GM23248 (cell line): ENCODE measurements at places on chromosomes 6 and 20.

- DNase-seq, result no peak
Observed at GRCh38 chr6:39407446-39407993, 85.0 kb upstream of the KCNK16 start.

DNA sequence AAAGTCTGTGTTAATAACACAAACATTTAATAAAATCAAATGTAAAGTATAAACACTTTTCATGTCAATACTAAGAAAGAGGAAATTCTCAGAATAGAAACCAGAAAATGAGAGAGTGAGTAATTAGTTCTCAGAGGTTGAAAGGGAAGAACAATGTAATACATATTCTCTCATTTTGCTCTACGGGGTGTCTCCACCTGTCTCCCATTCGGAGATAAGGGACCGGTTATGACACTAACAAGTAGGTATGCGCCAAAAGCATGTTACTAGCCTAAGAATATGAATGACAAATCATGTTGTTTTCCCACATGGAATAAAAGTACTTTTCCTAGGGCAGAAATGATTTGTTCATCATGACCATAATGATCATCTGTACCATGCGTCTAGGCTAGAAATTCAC, 35.6 kb upstream of the PRELID3B start:
- no peak for DNase-seq

DNA sequence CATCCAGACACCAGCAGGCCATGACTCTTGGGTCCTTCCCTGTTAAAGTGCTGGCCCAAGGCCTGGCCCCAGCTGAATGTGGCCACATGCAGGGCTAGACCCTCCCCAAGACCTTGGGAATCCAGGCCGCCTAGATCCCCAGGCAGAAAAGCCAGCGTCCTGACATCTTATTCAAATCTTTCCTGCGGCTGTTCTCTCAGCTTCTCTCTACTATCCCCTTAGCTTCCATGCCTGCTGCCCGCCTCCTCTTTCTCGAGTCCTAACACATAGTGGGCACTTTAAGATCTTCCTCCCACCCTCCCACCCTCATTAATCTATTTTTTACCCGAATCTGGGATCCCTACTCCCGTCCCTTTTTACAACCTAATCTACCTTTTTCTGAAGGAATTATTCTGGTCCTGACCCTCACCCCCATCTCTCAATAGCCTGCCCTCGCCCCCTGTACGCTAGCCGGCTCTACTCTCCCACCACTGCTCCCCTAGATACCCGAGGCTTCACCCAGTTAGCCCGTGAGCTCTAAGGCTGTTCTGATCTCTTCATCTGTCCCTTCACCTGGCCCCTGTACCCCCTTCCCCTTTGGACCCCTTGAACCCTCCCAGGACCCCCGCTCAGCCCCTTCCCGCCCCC, at the start of gene CCHCR1:
Gene CCHCR1 (minus strand): TSS at position 290 of the 627 bp plus-strand sequence. CDS start 202 bp downstream, at position 88.
- DNase-seq, result peak; percentile 33

DNA sequence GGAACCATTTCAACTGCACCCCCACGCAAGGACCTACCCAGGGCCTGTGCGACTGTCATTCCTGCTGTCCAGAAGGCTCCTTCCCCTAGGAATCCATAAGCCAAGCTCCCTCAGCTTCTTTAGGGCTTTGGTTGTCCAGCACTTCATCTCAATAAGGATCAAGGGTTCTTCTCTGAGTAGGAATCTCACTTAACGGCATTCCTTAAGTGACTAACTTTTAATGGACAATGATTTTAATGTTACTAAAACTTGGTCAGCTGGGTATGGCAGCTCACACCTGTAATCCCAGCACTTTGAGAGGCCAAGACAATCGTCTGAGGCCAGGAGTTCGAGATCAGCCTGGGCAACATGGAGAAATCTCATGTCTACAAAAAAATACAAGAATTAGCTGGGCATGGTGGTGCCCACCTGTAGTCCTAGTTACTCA, 13.4 kb downstream of the UBE2V1 start:
- DNase-seq, result no peak

DNA sequence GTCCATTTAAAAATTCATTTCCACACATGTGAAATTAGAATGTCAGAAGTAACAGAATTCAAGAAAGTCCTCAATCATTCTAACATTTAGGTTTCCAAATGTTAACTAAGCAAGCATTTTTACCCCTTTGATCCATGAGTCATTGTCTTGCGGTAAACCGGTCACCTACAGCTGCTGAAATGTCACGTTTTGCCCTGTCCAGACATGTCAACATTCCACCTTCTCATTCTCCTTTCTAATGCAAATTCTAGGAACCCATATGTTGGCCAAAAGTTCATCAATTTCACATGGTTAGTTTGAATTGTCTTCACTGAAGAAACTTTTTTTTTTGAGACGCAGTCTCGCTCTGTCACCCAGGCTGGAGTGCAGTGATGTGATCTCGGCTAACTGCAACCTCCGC, 117.2 kb downstream of the IPCEF1 start:
- DNase-seq, result no peak

GRCh38 chr6:137768935-137769334, 98.1 kb upstream of the TNFAIP3 start:
- DNase-seq, result no peak

- DNase-seq, result no peak
Observed at GRCh38 chr20:1896484-1897258, 1.5 kb downstream of the SIRPA start.

GRCh38 chr6:132817554-132818403, 3.4 kb downstream of the RPS12 start:
- no peak for DNase-seq

- DNase-seq, result no peak
Observed at GRCh38 chr20:43554369-43554768, 4.5 kb upstream of the SGK2 start.

- no peak for DNase-seq
Observed at GRCh38 chr6:56104591-56104990, 142.8 kb downstream of the COL21A1 start.

DNA sequence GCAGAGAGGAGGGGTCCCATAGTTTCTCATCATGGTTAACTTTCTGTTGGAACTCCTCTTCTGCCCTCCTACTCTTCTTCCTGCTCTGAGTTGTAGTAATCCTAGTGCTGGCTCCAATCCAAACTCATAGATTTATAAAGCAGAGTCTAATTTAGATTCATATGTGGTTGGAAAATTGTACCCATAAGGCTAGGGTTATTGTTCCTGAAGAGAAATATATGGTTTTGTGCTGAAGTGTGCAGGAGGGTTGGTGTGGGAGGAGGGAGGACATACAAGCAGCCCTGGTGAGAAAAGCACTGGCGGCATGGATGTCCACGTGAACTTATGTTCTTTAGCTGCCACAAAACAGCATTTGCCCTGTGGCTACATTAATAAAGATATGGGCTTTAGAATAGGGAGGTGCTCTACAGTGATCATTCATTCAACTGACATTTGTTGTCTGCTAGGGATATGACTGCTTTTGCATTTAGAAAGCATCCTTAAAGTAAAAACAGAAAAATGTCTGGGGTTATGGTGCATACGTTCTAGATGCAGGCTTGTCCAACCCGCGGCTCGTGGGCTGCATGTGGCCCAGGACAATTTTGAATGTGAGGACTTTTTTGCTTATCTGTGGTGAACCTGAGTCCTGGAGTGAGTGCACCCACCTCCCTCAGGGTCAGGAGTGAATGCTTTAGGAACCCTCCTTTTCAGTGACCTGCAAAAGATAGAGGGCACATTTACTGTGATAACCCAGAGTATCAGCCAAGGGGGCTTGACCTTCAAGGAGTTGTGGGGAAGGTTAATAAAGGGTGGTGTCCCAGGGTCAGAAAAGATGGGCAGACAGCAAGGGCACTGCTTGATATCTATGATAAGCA, 4.1 kb downstream of the HLA-A start:
- no peak for DNase-seq

DNA sequence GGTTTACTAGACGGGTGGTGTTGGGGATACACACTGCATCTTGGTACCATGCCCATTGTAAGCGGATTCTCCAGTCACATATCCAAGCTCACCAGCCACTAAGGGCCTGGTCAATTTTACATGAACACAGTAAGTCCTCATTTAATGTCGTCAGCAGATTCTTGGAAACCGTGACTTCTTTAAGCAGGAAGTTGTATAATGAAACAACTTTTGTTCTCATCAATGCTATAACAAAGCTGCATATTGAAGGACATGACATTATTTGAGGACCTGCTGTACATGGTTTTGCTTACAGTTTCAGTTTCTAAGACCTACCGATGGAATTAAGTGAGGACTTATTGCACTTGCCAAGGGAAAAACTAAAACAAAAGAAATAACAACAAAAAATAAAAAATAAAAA, 295.6 kb downstream of the SYNE1 start:
- no peak for DNase-seq

GRCh38 chr6:6495851-6496250, 92.7 kb upstream of the LY86 start:
- peak; percentile 18 for DNase-seq

DNA sequence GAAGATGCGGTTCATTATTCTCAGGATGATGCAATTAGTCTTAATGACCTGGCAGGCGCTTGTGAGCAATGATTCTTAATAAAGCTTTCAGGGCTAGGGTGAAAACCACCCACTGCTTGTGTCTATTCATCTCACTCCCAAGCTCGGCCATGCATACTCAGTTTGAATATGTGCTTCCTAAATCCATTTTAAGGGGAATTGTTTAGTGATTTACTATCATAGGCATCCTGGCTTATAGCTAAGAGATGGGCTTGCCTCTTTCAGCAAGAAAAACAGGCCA, 141.1 kb upstream of the SLC24A3 start:
- DNase-seq, result no peak

- DNase-seq, result no peak
Observed at GRCh38 chr6:15491986-15492269, 170.9 kb downstream of the DTNBP1 start.

DNA sequence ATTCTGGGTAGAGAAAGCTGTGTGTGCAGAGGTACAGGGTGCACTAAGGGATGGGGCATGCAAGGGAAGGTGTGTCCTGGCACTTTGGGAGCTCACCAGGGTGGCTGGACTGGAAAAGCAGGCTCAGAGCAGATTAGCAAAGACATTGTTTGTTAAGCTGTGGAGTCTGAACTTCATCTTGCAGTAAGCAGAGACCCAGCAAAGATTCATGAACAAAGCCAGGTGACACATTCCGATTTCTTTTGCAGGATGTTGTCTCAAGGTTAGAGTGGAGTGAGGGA, 28.8 kb downstream of the DUSP22 start:
- DNase-seq, result no peak

GRCh38 chr6:13318821-13319220, 9.5 kb downstream of the TBC1D7 start:
- no peak for DNase-seq

DNA sequence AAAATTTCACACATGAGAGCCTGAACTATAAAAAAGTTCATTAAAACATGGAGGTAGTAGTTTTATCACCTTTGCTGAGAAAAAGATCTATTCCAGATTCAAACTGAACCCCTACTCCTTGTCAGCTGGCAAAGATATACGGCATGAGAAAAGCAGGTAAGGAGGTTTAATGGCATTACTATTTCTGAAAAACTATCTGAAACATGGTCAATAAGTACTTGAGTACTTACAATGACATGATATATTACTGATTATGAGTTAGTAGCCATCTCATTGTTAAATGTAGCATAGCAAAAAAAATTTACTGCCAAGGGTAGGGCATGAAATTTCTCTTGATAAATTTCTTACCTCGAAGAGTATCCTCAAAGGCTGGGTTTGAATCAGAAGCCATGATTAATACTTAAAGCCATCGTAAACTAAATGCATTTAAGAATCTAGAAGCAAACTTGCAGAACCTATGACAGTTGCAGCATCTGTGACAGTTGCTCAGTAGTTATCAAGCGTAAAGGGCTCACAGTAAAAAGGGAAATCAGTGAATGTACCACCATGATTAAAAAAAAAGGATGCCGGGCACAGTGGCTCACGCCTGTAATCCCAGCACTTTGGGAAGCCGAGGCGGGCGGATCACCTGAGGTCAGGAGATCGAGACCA, 8.7 kb downstream of the SLC17A5 start:
- DNase-seq, result peak; percentile 21

GRCh38 chr6:25962149-25963127, at the start of gene TRIM38:
TRIM38 (plus strand) TSS chr6:25962802; CDS start chr6:25966523, 3,721 bp downstream.
- DNase-seq, result peak; percentile 97

GRCh38 chr6:126905917-126906316, 212.6 kb upstream of the RSPO3 start:
- DNase-seq, result no peak

DNA sequence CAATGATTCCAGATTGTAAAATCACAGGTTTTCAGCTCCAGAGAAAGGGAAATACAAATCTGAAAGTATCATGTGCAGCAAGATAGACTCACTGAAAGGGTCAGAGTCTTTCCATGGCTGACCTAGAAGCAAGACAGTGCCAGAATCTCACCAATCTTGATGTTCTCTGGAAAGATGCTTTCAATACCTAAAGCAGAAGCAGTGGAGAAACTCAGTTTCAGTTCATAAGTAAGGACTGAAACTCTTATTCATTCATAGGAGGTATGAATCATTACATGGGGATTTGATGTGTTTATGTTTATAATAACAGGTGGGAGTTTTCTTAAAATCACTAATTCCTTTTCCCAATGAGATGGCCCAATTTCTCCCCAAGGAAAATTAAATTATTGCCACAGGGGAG, 42.5 kb downstream of the SLC2A12 start:
- no peak for DNase-seq

- DNase-seq, result no peak
Observed at GRCh38 chr6:169409742-169410312, 156.2 kb upstream of the THBS2 start.

DNA sequence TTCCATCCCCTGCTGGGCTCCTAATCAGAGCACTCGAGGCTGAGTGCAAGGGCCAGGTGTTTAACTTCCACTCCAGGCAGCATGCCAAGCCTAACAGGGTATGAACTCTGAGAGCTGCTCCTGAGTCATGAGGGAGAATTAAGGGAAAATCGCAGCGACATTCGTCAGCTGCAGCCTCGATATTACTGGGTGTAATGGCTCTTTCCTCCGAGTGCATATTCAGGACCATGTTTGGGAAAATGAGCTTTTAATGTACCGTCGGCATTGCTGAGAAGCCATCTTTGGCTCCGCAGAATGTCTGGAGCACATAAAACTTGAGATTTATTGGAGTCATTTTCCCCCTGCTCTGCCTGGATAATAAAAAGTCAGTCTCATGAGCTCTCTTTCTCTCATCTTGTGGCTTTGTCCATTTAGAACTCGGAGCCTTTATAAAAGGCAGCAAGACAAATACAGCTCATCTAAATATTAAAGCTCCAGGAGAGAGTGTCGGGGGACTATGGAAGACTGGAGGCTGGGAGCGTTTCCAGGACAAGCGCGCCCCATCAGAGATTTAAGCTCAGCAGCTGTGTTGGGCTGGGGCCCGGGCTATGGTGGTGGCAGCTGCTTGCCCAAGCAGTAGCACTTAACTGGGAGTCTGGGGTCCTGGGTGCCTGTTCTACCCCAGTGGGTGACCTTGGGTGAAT, 103.7 kb downstream of the TOX2 start:
- DNase-seq, result peak; percentile 90

DNA sequence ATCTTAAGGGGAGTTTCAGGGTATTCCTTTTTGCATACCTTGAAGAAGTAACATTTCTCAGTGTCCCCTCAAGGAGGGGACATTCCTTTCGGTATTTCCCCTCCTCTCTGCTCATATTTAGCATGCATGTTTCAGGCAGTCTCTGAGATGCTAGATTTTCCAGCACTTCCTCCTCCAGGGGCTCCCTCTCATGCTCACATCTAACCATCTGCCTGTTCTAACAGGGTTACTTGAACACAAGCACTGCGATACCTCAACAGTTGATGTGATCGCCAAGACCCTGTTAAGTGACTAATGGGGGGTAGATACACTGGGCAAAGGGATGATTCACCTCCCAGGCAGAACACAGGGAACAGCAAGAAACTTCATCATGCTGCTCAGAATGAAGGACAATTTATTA, 12.9 kb upstream of the MCM3 start:
- no peak for DNase-seq
